ENCODE measurements at places on chromosomes 1 and 21. TPM values are rescaled to one million over a fixed set of nuclear protein-coding genes. Genes with fewer than 3 reads are reported as not detected.

The RBM8A gene
- 219 TPM for polyA plus RNA-seq

The LDLRAD2 gene
- 5.8 TPM for polyA plus RNA-seq

DNA sequence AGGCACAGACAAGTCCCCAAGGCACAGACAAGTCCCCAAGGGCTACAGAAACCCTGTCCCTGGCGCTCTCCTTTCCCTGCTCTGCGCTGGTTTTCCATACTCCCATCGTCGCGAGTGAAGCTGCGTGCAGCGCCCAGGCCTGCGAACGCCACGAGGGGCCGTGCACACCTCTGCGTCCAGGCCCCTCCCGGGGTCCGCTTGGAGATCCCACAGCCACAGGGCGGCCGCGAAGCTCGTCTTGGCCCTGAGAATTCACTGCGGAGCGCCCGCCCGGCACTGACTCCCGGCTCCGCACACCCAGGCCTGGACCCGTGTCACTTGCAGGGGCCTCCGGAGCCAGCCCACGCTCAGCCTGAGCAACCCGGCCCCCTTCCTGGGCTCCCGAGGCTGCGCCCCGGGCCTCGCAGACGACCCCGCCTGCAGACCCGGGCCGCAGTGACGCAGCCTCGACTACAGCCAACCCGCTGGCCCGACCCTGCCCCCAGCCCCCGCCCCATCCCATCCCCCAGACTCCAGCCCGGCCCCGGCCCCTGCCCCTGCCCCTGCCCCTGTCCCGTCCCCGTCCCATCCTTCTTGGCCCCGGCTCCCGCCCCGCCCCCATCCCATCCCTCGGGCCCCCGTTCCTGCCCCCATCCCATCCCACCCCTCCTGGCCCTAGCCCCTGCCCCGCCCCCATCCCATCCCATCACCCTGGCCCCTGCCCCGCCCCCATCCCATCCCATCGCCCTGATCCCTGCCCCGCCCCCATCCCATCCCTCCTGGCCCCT is 841 bp downstream of the POFUT2 start:
- DNase-seq, result no peak

DNA sequence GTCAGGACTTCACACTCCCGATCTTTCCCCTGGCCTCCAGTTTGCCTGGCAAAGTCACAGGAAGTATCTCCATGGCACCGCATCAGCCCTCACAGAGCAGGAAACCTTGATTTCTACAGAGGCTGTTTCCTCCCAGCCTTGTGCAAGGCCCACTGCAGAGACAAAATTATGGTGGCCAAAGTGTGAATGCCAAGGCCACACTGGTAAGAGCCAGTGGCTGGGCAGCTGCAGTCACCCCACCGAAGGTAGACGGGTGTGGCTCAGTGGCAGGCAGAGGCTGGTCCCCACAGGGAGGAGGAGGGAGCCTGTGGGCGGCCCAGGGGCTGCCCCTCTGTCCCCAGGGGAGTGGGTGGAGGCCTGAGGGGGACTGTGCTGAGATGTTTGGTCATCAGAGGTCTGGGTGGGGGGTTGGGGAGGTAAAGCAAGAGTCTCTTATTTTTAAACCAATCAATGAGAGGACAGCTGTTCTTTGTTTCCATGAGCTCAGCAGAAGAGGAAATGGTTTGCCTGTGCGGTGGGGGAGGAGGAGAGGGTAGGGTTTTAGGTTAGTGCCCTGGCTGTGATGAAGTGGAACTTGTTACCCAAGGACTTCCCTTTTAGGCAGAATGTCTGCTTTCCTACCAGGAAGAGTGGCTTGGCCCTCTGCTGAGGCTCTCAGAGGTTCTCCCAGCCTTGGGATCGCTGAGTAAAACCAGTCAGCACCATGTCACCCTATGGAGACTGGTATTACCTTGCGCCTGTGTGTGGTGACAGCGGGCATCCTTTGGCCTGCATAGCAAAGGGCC is 18.0 kb upstream of the BTG2 start:
- DNase-seq, result no peak

DNA sequence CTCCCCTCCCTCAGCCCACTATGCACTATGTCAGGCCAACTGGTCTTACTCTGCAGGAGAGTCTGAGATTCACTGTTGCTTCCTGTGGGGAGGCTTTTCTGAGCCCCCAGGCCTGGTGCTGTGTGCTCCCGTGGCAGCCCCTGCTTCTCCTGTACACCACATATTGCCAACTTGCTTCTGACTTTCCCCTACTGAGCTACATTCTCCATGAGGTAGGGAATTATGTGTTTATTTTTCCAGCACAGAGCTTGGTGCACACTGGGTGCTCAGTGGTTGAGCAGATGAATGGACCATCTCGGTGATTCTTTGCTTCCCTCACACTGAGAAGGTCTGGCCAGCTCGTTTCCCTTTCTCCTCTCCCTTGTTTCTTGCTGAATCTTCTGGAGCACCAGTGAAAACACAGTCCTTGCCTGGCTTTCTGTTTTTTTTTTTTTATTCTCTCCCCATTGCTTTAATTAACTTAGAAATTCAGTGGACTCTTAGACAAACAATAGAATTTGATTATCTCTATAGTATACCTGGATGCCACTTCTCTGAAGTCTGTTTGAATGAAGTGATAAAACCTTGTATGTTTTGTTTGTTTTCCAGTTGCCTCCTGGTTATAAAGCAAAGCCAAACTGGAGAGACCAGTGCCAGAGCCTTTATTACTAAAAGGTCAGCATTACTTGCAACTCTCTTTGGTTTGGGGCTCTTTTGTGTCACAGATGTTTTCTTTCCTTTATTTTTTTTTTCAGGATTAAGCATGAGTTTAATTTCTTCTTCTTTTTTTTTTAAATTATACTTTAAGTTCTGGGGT is 50.3 kb upstream of the CNIH3 start:
- DNase-seq, result no peak

DNA sequence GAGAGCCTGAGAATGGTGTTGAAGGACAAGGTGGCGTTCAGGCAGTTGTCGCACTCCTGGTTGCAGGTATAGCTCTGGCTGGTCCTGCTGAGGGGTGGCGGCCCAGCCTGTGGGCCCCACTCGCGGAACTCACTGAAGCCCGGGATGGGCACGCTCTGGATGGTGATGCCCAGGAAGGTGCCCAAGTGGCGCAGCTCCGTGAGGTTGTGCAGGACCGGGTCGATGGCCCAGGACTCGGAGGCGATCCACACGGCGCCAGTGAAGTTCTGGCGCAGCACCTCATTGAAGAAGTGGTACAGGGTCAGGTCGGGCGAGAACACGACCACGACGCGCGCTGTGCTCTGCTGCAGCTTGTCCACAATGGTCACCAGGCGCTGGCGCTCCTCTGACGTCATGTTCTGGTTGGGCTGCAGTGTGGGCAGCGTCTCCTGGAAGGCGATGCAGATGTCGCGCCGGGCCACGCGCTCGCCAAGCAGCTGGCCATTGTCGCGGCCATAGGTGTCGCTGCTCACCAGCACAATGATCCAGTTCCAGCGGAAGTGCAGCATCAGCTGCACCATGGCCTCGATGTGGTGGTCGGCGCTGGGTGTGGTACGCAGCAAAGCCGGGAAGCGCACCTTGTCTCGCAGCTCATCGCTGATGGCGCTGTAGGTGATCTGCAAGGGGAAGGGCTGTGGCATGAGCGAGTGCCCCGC is 5.0 kb downstream of the TAS1R2 start:
- DNase-seq, result no peak

GRCh38 chr1:54774820-54775498 is 10.6 kb upstream of the PARS2 start:
- no peak for DNase-seq

The FCRLB gene
- 3.9 TPM for polyA plus RNA-seq

GRCh38 chr1:92095874-92096273 is 15.7 kb downstream of the BTBD8 start:
- DNase-seq, result no peak

GRCh38 chr1:23159963-23160877 is 8.4 kb downstream of the LUZP1 start:
- DNase-seq, result no peak

The TTLL10 gene
- 0.30 TPM for polyA plus RNA-seq

- DNase-seq, result peak; percentile 17
Measured at GRCh38 chr1:245715291-245715701, 560.5 kb downstream of the KIF26B start.

DNA sequence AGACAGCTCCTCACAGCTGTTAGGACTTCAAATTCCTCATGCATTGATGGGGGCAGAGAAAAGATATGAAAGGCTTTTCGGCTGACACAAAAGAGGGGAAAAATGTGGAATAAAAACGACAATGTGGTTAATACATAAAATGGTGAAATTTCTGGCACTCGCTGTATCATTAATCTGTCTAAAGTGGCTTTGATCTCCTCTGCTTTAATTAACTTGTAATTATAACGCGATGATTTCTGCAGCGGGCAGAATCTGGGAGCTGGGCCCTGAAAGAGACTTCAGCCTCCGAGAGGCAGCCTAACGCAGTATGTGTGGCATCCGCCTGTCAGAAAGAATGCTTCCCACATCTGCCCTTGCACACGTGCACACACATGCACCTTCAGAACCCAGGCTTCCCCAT is 144.1 kb upstream of the IGSF21 start:
- no peak for DNase-seq

The IKBKE gene
- 5.6 TPM for polyA plus RNA-seq

GRCh38 chr1:58412071-58412580 is 134.4 kb downstream of the OMA1 start:
- DNase-seq, result no peak

DNA sequence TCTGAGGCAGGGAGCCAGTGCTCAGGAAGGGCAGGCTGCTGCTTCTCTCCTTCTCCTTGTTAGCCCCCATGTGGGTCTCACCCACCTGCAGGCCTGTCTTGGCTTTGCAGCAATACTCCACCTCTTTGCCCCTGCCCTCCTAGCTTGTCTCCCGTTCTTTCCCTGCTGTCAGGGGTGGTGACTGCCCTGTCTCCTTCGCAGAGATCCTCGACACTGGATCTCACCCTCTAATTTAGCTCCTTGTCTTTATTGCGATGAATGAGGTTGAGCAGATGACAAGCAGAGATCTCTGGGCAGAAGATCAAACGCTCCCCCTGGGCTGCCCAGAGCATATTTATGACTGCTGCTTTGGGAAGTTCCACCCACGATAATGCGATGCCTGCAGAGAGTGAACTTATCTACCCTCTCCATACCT is 199.2 kb downstream of the ROR1 start:
- no peak for DNase-seq

DNA sequence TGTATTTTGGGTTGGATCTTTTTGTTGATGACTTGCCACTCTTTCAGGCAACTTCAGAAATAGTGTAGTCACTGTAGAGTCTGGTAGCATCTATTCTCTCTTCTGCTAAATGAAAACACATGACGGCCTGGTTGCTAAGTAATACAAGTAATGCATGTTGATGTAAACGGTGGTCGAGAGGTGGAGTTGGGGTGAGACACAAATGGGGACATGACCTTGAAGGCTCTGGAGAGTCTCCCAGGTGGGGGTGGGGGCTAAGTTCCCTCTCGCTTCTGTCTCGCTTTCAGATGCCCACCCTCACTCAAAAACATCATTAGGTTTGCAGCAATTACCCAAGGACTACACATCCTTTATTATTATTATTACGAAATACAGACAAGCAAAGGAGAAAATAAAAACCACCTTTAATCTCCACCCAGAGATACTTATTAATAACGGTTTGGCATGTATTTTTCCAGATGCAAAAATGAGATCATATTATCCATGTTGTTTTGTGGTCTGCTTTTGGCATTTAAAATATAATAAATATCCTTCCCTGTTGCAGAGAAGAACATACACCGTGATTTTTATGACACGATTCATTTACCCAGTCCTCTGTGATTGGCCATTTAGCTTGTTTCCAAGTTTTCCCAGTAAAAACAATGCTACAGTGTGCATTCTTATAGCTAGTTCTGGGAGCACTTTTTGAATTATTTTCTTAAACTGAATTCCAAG is 138.1 kb downstream of the MIS18A start:
- DNase-seq, result no peak

DNA sequence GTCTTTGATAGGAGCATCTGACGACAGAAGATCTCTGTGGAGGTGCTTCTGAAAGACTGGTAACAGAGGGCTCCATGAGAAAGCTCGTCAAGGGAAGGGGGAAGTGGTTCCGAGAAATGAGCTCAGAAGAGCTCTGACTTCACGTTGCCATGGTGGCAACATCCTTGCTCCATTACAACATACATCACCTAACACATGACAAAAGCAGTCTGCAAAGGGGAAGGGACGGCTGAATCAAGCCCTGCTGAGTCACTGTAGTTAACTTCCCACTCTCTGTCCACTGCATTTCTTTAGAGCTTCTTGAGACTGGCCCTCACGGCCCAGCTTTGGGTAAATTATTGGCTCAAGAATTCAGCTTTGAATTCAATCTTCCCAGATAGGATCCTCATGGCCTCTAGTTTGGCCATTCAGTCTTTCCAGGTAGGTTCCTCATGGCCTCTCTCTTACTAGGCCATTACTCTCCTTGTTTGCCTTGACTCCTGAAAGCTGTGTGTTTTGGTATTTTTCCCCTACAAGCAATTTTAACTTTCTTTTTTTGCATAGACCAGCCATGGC is 88.0 kb upstream of the ZNF648 start:
- no peak for DNase-seq

- no peak for DNase-seq
Measured at GRCh38 chr1:39779137-39779536, 8.0 kb upstream of the OXCT2 start.

DNA sequence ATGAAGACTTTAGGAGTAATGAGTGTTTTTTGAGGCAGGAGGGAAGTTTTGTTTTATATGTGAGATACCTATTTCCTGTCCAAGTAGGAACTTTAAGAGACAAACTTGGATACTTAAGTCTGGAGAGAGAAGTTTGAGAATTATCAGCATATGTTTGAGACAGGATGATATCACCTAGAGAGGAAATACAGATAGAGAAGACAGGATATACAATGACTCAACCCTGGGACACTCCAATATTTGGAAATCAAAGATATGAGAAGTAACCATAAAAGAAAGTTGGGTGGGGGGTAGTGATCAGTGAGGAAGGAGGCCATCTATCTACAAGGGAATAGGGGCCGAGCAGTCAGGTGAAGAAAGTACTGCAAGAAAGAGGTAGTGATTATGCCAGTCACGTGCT is 6.5 kb downstream of the LCE7A start:
- DNase-seq, result no peak

- DNase-seq, result no peak
Measured at GRCh38 chr1:109171646-109172045, 42.1 kb upstream of the SARS1 start.

The TNFRSF9 gene
- polyA plus RNA-seq, result 0.07 TPM

The SPRR2B gene
- not detected for polyA plus RNA-seq

The ZBTB40 gene
- polyA plus RNA-seq, result 19.6 TPM

- DNase-seq, result peak; percentile 33
Measured at GRCh38 chr1:57258557-57259325, 165.1 kb downstream of the DAB1 start.

The PCBP3 gene
- 2.5 TPM for polyA plus RNA-seq

GRCh38 chr1:198001776-198002408 is 84.7 kb downstream of the LHX9 start:
- no peak for DNase-seq

GRCh38 chr1:10510520-10511493 is 36.1 kb downstream of the PEX14 start:
- no peak for DNase-seq

- no peak for DNase-seq
Measured at GRCh38 chr1:84166797-84167196, 22.7 kb downstream of the PRKACB start.

GRCh38 chr1:48931506-48932192 is 155.0 kb upstream of the BEND5 start:
- DNase-seq, result no peak
